Stimulated activated CD8-positive, alpha-beta memory T cell treated with anti-CD3 and anti-CD28 coated beads, Interleukin-4, amount 100 ng/mL, for 1 hour (primary cell): ENCODE measurements at places on chromosomes 2 and 18.

- no peak for DNase-seq
These were observed 7.6 kb upstream of the TMEFF2 start for GRCh38 chr2:192202373-192202772.

- no peak for DNase-seq
These were observed 497.3 kb downstream of the CCDC85A start for GRCh38 chr2:56680971-56681631.

- DNase-seq, result no peak
These were observed 52.0 kb downstream of the SLC4A5 start for GRCh38 chr2:74291218-74291544.

- no peak for DNase-seq
These were observed 3.3 kb downstream of the GAD1 start for GRCh38 chr2:170819680-170820664.

DNA sequence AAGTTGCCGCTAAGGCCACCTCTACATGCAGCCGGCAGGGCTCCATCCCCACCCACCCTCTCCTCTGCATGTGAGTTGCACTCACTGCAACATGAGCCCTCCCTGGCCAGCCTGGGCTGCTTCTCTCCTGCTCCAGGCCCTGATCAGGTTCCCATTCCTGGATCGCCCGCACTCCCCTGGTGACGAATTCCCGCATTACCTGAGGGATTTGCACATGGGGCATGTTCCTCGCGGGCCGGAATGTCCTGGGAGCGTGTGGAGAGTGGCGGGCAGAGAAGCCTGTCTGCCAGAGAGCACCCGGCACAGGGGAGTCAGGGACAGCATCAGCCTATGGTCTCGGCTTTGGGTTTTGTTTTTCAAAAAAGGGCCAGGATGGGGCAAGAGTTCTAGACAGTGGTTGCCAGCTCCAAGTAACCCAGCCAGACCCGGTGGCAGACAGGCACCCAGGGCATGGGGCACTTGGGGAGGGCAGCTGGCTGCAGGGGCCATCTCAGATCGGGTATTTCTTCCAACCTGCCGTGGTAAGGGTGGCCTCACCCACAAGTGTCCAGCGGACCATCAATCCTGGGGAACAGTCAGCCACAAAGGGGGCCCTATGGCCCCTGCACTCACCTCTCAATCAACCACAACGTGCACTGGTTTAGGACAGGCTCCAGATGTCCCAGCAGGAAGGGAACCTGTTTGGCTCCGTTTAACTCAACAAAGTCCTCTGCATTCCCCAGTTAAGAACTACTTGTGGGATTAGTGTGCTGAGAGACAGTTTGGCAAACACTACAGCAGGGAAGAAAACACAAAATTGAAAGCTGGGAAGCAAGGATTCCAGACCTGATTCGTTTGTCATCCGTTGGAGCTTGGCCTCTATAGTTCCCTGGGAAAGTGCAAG is 187.7 kb downstream of the SMAD7 start:
- no peak for DNase-seq

- DNase-seq, result no peak
These were observed 6.5 kb downstream of the PRPF40A start for GRCh38 chr2:152710713-152711112.

- no peak for DNase-seq
These were observed 4.6 kb downstream of the ACMSD start for GRCh38 chr2:134842930-134843490.

GRCh38 chr2:35973132-35973736 is 382.3 kb upstream of the CRIM1 start:
- DNase-seq, result no peak

DNA sequence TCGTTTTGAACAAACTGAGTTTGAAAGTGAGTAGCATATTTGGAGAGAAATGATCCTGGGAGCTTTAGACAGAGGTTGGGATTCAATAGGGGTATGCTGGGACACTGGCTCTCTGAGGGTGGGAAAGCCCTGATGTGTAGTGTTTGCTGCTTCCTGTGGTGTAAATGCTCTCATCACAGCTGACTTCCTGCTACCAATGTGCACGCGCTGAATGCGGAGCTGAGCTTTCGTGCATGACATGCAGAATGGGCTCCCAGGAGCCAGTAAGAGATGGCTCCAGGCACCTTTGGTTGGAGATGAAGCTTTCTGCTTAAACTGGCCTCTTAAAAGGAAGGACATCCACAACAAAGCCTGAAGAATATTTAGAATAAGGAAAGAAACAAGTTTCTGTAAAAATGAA is 224.1 kb upstream of the CCDC150 start:
- no peak for DNase-seq
